Spinal cord (tissue), 10 donors: ENCODE measurements at places on chromosomes 3 and 15. TPM values are rescaled to one million over a fixed set of nuclear protein-coding genes. Genes with fewer than 3 reads are reported as not detected.

The SLCO2A1 gene
- polyA plus RNA-seq, result 13.2 TPM

GRCh38 chr3:128066114-128066513 lies 13.9 kb downstream of the SEC61A1 start:
- no peak for DNase-seq
- H3K36me3 ChIP-seq, result peaks cover 91% of the 10 kb centered on the region
- no peaks in the 10 kb centered on the region for H3K4me1 ChIP-seq
- no peak overlapping the region for H3K4me3 ChIP-seq
- no peak overlapping the region for H3K27ac ChIP-seq

The TM4SF4 gene
- polyA plus RNA-seq, result not detected

The GPR156 gene
- 2.1 TPM for polyA plus RNA-seq

DNA sequence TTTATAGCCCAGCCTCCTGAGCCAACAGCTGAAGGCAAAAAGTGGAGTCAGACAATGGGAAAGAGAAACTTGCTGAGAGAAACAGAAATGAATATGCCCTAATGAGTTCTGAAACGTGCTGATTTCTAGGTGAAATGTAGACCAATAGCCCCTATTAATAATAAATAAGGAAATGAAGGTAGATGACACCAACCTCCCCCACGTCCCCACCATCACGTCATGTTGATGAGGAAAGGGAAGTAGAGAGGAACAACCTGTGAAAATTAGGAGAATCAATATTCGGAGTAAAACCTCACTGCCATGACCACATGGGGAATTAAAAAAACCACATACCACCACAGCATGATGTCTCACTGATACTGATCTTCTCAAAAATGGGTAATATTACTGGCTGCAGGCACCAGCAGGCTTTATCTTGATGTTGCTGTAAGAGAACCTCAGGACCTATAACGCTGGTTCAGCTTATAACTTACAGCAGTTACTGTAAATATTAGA lies 64.0 kb downstream of the KAT2B start:
- H3K4me3 ChIP-seq, result no peak overlapping the region
- DNase-seq, result no peak
- no peaks in the 10 kb centered on the region for H3K36me3 ChIP-seq
- no peaks in the 10 kb centered on the region for H3K27me3 ChIP-seq

DNA sequence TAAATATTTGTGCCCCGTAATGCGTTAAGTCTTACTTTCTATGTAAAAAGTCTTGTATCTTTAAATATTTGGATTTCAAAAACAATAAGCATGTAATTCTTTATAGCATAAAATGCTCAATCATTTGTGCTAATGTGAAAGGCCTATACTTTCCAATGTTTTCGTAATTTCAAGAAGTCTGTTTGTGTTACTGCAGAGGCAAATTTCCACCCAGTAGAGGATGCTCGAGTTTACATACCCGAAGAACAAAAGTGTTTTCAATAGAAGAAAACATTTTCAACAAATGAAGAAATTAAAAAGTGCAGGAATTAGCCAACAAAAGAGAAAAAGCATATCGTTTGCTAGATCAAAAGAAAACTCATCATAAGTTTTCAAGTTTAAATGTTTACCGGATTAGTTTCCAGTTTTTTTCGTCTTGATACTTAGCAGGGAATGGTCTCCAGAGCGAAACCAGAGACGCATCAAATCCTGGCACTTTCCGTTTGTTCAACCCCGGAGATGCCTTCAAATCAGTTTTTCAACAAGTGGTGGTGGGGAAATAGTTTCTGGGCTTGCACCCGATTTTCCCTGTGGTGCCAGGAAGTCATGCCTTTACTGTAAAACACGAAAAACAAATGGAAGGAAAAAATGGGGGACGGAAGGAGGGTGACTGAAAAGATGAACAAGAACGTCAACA lies 1.0 kb downstream of the CGGBP1 start:
- H3K4me1 ChIP-seq, result no peaks in the 10 kb centered on the region
- H3K27ac ChIP-seq, result peak overlapping the region; percentile 99
- H3K27me3 ChIP-seq, result no peaks in the 10 kb centered on the region
- DNase-seq, result no peak
- no peaks in the 10 kb centered on the region for H3K36me3 ChIP-seq
- H3K4me3 ChIP-seq, result peak overlapping the region; percentile 88

- DNase-seq, result no peak
- no peak overlapping the region for H3K27ac ChIP-seq
- no peaks in the 10 kb centered on the region for H3K27me3 ChIP-seq
- H3K36me3 ChIP-seq, result peaks cover 20% of the 10 kb centered on the region
- H3K4me1 ChIP-seq, result no peaks in the 10 kb centered on the region
These were observed 50.8 kb upstream of the CRTC3 start for GRCh38 chr15:90478846-90479481.

The PLOD2 gene
- polyA plus RNA-seq, result 61.2 TPM
